ENCODE measurements at places on chromosomes 7 and 10.

- no peak for DNase-seq
These were observed 188.0 kb upstream of the TCERG1L start for GRCh38 chr10:131499566-131499965.

- no peak for DNase-seq
These were observed 46.0 kb upstream of the CDK13 start for GRCh38 chr7:39904077-39904486.

- no peak for DNase-seq
These were observed 129.8 kb downstream of the BAMBI start for GRCh38 chr10:28806951-28807759.

DNA sequence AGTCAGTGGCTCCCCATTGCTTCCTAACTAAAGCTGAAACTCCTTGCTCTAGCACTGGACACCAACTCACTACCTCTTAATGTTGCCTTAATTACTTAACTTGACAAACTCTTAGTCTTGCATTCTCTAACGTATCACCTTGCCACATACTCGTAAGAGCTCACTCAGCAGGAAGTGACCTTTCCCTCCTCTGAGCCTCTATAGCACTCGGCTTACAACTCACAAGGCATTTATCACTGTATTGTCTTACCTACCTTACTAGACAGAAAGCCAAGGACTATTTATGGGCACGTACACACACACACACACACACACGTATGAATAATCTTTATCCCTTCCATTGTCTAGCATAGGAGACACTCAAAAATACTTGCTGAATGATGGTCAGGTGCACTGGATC, 21.2 kb downstream of the CEP41 start:
- no peak for DNase-seq

DNA sequence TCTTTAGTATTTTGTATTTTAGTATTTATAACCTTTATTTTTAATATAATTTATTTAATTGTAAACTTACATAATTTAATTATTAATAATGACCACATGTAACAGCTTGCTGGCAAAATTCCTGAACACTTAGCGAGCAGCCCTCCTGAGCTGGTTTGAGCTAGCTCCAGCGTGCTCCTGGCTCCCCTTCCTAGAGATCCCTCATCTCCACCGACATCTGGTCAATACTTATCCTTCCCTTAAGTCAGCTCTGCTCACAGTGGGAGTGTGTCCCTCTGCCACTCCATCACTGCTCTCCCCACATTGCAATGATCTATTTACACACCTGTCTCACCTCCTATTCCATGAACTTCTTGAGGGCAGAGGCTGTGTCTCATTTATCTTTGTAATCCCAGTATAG, 20.6 kb upstream of the TBXAS1 start:
- no peak for DNase-seq

DNA sequence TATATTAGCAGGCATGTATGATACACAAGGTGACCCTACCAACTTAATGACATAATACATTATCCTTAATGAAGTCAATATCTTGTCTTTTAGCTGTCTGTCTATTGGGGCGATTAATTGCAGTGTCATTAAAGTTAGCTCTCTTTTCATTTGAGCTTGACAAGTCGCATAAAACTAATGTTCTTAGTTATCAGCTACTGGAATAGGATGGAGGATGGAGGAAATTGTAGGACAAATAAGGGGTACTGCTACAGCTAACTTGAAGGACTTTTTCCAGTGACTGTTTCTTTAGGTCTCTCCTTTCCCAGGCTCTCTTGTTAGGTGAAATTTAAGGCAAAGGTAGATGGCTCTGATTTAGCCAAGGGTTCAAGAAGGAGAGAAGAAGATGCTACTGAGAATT, 506.4 kb downstream of the LRMDA start:
- no peak for DNase-seq

DNA sequence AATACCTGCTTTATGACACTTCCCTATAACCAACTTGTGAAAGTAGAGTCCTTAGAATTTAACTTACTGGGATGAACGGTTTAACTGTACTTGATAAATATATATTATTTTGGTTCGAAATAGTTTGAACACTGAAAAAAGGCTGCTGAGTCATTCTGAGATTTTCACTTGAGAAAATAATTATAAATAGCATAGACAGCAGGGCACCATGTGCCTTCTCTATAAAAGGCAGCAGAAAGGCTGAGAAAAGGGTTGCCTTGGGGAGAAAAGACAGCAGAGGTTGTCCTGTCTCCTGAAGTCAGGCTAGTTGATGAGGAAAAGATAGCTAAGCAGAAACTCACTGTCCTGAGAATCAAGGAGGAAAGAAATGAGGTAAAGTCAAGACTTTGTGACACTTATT, 92.4 kb downstream of the CTTNBP2 start:
- no peak for DNase-seq

- no peak for DNase-seq
These were observed 100.2 kb downstream of the LRMDA start for GRCh38 chr10:75531571-75532031.

DNA sequence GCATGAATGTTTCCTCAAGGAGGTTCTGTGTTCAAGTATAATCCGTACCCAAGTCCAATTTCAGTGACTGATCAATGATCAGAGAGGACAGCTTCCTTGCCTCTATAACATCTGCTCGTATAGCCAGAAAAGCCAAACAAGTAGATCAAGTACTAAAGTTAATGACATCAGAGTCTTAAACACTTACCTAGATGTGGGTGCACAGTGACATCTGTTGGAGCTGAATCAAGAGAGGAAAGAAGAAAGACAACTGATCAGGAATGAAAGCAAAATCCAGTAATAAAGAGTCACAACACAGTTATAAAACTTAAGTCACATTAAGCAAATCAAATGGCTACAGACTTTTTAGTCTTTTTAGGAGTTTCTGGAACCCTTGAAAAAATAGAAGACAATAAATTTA, 236.5 kb downstream of the RELN start:
- no peak for DNase-seq

GRCh38 chr7:157976406-157976805, 611.2 kb downstream of the PTPRN2 start:
- DNase-seq, result no peak

DNA sequence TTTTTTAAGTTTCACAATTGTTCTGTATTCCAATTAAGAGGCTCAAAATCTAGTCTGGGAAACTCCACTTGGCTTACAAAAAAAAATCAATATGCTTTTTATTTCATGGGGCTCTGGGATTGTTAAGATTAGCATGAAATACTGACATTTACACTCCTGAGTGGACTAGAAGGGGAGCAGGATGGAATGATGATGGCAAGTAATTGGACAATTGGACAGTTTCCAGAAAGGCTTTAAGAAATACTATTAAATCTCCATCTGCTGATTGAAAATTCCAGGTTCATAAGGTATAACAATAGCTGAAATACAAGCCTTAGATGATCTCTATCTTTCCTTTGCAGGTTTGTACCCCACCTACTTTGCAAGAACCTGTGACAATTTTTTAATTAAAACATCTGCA, 184.4 kb downstream of the LRRTM3 start:
- DNase-seq, result no peak

DNA sequence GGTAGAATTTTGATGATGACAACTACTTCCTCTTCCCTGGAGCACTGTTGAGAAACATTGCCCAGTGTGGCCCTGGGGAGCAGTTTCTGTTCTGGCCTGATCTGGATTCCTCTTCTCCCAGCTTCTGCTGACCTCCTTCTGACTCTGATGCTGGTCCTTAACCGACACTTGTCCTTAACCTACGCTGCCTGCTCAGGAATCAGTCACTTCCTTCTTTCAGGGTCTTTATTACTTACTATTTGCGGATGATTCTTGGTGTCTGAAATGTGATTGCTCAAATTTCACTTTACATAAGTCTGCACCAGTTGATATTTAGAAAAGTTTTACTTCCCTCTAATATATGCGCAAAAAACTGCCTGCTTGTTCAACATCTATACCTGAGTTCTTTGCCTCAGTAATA, 164.1 kb downstream of the PTEN start:
- DNase-seq, result no peak

- no peak for DNase-seq
These were observed 885.0 kb upstream of the LRRN3 start for GRCh38 chr7:110205899-110206298.

- no peak for DNase-seq
These were observed 76.3 kb upstream of the ABCB5 start for GRCh38 chr7:20539201-20539600.

- DNase-seq, result no peak
These were observed 425.7 kb upstream of the NFE2L3 start for GRCh38 chr7:25726170-25726780.

DNA sequence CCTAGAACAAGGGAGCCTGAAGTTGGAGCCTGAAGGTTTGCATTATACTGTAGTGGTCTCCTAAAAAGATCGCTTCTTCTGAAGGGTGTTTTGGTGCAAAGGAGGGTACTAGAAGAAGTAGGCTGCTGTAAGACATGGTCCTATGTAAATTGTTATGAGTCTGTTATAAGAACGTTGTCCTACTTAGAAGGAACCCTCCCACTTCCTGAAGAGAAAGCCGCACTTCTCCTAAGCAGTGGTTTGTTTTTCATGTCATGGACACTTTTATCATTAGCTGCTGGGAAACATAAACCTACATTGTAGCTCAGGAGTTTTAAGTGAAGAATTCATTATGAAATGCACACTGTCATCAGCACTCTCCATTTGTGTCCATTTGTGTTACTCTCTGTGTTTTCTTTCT, 129.1 kb upstream of the ITGB1 start:
- DNase-seq, result no peak

DNA sequence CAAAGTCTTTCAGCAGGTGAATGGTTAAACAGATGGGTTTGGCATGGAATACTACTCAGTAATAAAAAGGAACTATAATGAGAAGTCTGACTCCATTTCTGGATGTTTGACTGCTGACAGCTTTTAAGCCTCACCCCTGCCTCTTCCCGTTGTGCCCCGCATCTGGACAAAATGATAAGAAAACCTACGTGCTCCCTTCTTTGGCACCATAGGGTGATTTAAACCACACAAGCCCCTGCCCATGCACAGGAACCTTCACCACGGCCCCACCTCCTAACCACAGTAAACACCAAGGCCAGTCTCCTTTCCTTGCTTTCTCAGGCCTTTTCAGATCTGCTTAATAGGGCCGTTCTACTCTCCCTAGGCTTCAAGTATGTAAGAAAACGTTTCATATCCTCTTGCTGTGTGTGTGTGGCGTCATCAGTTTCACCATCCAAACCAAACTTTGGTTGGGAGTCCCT, 47.1 kb upstream of the UBN2 start:
- no peak for DNase-seq

GRCh38 chr7:4003503-4003902, 678.6 kb upstream of the FOXK1 start:
- no peak for DNase-seq

DNA sequence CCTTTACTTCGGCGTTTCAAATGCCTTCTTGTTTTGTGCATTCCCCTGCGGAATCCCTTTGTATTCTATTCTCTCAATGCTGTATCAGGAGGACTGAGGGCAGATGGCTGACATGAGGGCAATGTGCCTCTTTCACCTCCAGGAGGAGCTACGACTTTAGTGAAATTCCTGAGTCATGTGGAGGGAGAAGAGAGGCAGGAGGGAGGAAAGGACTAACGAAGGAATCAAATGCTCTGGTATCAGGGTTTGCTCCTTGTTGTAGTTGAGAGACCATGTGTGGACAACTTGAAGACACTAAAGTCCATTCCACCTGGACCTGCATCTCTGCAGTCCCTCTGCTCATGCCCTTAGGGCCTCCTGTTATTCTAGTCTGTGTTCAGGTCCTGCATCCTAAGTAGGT, 40.2 kb upstream of the PRSS58 start:
- DNase-seq, result no peak

GRCh38 chr7:128945668-128946366, 8.1 kb downstream of the IRF5 start:
- no peak for DNase-seq

DNA sequence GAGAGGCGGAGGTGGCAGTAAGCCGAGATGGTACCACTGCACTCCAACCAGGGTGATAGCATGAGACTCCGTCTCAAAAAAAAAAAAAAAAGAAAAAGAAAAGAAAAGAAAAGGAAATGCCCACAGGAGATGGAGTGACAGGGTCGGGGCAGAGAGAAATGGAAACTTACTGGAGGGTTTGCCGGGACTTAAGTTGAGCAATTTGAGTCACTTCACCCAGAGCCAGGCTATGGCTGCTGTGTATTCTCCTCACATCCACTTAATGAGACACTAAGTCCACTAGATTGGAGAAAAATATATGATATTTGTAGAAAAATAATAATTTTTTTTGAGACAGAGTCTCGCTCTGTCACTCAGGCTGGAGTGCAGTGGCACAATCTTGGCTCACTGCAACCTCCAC, 4.6 kb upstream of the PFKFB3 start:
- no peak for DNase-seq

GRCh38 chr7:157830331-157830730, 493.5 kb downstream of the DNAJB6 start:
- no peak for DNase-seq

DNA sequence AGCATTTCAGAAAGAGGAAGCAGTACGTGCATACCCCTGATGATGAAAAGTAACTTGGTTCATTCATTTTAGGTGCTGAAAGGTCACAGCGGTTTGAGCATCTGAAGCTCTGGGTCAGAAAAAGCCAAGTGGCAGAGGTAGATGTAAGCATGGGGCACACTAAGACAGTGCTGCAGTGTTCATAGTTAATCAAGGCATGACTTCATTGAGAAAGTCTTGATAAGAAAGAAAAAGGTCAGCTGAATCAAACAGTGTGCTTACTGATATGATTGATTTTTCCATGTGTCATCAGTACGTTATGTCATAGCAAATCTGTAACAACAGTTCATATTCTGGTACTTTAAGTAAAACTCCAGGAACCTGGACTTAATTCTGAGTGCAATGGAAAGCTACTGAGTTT, 107.7 kb upstream of the PCLO start:
- no peak for DNase-seq

- DNase-seq, result no peak
These were observed 69.9 kb downstream of the EPDR1 start for GRCh38 chr7:37990337-37990736.

DNA sequence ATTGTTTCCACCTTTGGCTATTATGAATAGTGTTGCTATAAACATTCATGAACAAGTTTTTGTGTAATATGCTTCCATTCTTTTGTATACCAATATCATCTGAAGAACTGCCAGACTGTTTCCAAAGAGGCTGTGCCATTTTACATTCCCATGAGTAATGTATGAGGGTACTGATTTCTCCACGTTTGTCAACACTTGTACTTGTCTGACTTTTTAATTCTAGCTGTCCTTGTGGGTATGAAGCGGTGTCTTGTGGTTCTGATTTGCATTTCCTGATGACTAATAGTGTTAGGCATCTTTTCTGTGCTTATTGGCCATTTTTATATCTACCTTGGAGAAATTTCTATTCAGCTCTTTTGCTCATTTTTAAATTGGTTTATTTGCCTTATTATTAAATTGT, 52.8 kb downstream of the LSMEM1 start:
- DNase-seq, result no peak

GRCh38 chr7:155191137-155191536, 106.5 kb upstream of the INSIG1 start:
- DNase-seq, result no peak

- DNase-seq, result no peak
These were observed 170.4 kb upstream of the NRG3 start for GRCh38 chr10:81704596-81704995.

GRCh38 chr7:108497082-108497725, 28.7 kb downstream of the PNPLA8 start:
- DNase-seq, result no peak

GRCh38 chr10:118045837-118046394, 825 bp downstream of the RAB11FIP2 start:
- no peak for DNase-seq

GRCh38 chr7:148571381-148571780, 19.2 kb upstream of the C7orf33 start:
- DNase-seq, result no peak
